ENCODE measurements at places on chromosomes 2 and 18. TPM values are rescaled to one million over a fixed set of nuclear protein-coding genes. Genes with fewer than 3 reads are reported as not detected.

KLHL30 gene
- 2.0 TPM for total RNA-seq

SMAD7 gene
- 20.0 TPM for total RNA-seq

ABCG5 gene
- 3.1 TPM for total RNA-seq

ITGB6 gene
- 48.8 TPM for total RNA-seq

COPS8 gene
- 48.1 TPM for total RNA-seq

SERPINB3 gene
- total RNA-seq = not detected

DYNAP gene
- total RNA-seq = not detected

GRCh38 chr2:32947076-32947483, 327 bp downstream of the LTBP1 start:
- DNase-seq = no peak

DNA sequence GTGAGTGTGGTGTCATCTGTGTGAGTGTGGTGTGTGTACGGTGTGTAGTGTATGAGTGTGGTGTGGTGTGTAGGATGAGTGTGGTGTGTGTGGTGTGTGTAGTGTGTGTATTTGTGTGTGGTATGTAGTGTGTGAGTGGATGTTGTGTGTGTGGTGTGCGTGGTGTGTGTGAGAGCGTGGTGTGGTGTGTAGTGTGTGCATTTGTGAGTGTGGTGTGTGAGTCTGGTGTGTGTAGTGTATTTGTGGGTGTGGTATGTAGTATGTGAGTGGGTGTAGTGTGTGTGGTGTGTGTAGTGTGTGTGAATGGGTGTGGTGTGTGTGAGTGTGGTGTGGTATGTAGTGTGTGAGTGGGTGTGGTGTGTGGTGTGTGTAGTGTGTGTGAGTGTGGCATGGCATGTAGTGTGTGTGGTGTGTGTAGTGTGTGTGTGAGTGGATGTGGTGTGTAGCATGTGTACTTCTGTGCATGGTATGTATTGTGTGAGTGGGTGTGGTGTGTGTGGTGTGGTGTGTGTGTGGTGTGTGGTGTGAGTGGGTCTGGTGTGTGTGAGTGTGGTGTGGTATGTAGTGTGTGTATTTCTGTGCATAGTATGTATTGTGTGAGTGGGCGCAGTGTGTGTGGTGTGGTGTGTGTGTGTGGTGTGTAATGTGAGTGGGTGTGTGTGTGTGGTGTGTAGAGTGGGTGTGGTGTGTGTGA, 227.8 kb downstream of the BCL2 start:
- DNase-seq = no peak

DNA sequence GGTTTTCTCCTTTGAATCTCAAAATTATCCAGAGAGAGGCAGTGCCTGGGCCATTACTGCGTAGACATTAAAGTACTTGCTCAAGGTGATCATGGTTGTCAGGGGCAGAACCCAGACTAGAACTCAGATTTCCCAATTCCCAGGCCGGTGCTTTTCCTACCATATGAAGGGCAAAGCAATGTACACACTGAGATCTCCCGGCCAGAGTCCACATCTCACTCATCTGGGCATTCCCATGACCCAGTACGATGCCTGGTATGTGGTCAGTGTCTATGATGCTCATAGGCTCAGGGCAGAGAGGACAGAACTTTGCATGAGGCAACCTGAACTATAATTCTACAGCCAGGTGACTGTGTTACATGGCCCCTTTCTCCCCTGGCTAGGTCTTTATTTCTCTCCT, 531.4 kb downstream of the TDRD15 start:
- no peak for DNase-seq

DNA sequence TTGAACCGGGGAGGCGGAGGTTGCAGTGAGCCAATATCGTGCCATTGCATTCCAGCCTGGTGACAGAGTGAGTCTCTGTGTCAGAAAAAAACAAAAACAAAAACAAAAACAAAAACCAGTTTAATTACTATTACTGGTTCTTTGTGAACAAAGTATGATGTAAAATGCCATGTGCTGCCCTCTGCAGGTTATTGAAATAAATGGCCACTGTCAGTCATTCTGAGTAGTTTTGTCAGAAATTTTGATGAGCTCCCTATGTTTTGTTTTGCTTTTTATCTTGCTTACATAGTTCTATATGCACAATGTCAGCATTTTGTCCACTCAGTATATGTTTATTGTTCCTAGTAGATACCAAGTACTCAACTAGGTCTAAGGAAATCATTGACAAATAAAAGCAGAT, 423.6 kb upstream of the CHST9 start:
- DNase-seq = no peak

DNA sequence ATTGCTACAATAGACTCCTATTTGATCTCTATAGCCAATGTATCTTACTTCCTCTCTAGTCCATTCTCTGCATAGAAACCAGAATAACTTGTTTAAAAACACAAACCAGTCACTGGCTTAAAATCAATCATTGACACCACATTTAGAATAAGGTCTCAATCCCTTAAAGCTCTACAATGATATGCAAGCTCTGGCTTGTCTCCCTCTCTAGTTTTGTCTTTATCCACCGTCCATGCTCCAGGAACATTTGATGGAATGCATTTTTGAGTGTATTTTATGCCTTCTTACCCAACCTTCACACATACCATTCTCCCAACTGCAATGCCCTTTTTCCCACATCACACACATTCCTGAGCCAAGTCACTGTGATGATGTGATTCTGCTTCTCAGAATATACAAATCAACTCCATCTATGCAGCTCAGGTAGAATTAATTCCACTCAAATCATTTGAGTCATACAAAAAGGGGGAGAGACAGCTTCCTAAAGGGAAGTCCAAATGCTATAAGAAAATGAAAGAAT, 1107.2 kb downstream of the DPP10 start:
- no peak for DNase-seq

- no peak for DNase-seq
Measured at GRCh38 chr2:3492951-3493614, 26.2 kb downstream of the ADI1 start.

- DNase-seq = no peak
Measured at GRCh38 chr18:8814206-8814605, 108.8 kb downstream of the MTCL1 start.

DNA sequence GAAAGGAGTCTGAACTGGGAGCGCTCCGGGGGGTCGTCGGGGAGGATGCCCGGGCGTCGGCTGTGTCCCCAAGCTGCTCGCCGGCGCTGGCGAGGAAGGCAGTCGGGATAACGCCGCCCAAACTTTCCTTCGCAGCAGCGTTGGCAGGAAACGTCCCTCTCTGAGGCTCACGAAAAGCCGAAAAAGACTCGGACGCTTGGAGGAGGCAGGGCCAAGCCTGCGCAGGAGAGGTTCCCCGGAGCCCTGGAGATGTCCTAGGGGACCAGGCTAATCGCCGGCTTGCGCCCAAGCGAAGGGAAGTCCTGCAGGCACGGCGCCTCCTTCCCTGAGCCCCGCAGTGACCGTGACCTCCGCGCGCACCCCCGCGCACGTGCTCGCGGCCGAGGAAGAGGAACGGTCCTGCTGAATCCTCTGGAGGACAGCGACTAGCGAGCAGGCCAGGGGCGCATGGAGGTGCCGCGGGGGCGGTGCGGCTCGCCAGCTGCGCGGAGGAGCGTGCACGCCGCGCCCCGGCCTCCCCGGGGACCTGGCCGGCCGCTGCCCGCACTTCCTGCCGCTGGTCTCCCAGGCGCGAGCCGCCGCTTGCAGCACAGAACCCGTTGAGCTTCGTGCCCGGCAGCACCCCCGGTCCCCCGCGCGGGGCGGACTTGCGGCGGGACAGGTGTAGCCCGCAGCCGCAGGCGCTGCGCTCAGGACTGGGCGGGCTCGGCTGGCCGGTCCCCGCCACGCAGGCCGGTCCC, at the start of gene SH3RF3:
SH3RF3 (plus strand) TSS at position 590 of the 740 bp plus-strand sequence.
- peak; percentile 37 for DNase-seq

- no peak for DNase-seq
Measured at GRCh38 chr2:224734949-224735348, 18.8 kb upstream of the CCDC195 start.

DNA sequence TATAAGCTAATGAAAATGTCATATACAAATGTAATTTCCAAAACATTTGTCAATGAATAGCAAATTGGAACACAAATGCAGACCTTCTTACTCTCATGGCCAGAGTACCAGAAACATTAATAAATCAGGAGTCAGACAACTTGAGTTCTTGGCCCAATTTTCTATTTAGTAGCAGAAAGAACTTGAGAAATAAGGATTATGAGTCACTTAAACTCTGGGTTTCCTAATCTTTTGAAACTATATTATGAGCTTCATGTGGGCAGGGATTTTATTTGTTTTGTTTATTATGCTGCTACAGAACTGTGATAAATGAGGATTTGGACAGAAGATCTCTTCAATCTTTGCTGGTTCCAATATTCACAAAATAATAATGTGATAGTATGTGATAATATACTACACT, 686.7 kb downstream of the NR4A2 start:
- DNase-seq = no peak

DNA sequence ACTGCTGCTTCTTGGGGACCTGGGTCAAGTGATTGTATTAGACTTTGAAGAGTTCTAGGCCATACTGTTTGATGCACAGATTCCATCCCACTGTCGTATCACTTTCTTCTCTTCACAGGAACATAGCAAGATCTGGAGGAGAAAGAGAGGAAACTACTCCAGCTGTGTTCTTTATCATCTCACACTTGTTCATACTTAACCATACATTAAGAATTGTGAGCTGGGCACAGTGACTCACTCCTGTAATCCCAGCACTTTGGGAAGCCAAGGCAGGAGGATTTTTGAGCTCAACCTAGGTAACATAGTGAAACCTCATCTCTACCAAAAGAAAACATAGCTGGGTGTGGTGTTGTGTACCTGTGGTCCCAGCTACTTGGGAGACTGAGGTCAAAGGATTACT, 111.7 kb downstream of the PARD3B start:
- DNase-seq = no peak

- DNase-seq = no peak
Measured at GRCh38 chr2:226446406-226447001, 353.1 kb downstream of the IRS1 start.

- no peak for DNase-seq
Measured at GRCh38 chr2:51387235-51387634, 355.3 kb upstream of the NRXN1 start.

DNA sequence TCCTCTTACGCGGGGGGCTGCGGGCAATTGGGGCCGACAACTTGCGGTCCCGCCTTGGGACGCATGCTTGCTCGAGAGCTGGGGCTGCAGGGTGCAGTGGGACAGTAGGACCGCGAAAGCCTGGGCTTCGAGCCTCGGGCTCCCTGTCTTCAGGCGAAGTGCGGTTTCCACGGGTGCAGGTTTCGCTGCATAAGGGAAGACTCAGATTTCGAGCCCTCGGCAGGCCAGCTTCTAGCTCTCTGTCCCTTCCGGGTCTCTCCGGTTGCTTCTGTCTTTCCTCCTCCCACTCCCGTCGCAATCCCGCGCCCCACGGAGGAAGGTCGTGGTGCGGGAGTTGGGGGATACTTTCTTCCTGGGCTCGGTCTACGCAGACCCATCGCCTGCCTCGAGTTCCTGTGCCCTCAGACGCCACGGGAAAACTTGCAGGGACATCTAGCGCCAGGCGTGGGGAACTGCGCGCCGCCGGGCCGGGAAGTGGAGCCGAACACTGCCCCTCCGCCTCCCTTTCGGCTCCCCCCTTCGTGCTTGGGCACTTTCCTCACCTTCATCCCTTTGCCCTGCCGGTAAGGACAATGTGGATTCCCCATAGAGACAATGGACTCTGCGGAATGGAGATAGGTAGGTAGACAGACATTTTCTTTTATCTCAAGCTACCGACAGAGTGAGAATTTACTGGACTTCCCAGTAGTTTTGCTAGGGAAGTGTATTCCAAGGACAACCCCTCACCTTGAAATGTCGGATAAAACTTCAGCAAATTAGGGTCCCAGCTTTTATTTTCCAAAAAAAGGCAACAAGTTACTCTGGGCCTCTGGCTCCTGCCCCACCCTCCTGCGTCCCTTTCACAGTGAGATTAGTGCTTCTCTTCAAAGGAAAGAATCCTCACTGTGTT, 4.2 kb upstream of the HOXD13 start:
- DNase-seq = peak; percentile 47

GRCh38 chr18:55774505-55774904, 186.5 kb upstream of the TCF4 start:
- no peak for DNase-seq

DNA sequence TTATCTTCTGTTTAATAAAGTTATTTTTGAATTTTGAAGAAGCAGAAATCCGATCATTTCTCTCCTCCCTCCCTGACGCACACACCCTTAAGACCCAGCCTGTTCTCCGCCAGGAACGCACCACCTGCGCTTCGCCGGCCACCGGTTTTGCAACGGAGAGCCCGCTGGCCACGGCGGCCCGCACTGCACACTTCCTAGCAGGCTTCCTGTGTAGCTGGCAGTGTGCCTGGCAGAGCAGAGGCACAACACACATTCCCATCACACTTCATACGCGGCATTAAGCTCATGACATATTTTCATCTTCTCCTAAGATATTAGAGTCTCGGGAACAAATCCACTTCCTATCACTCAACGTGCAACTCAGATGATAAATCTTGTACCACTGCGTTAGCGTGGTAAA, 148.0 kb downstream of the HDAC4 start:
- DNase-seq = no peak

DNA sequence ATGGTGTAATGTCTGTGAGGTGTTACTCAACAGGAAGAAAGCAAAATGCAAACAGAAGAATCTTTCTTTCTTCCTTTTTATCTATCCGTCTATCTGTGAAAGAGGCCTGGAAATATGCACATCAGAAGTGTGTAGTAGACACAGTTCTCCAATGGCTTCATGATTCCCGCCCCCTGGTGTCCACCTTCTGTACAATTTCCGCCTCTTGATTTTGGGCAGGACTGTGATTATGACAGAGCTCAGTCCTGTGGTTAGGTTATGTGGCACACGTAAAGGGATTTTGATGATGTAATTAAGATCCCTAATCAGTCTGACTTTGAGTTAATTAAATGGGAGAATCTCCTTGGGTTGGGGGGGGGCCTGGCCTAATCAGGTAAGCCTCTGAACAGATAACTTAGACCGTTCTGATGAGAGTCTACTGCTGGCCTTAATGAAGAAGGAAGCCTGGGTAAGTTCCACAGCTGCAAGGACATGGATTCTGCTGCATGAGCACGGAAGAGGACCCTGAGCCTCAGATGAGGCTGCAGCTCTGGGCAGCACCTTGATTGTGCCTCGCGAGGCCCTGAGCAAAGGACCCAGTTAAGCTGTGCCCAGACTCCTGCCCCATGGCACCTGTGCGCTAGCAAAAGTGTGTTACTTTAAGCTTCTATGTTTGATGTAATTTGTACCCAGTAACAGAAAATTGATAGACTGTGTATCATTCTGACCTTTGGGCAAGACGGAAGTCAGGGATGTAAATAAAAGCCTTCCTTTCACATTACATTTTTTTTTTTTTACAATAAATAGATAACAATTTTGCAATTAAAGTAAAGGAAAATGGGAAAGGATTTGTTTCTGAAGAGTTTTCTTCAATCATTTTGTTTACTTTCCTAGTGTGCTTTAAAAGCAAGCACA, 11.3 kb upstream of the KCNF1 start:
- DNase-seq = no peak

- no peak for DNase-seq
Measured at GRCh38 chr2:21438949-21439348, 315.2 kb downstream of the TDRD15 start.

- no peak for DNase-seq
Measured at GRCh38 chr2:240311821-240312220, 123.6 kb upstream of the GPC1 start.

Measured in mucosa of gallbladder (tissue), 1 donor.